ENCODE measurements at places on chromosomes 2 and 18.

DNA sequence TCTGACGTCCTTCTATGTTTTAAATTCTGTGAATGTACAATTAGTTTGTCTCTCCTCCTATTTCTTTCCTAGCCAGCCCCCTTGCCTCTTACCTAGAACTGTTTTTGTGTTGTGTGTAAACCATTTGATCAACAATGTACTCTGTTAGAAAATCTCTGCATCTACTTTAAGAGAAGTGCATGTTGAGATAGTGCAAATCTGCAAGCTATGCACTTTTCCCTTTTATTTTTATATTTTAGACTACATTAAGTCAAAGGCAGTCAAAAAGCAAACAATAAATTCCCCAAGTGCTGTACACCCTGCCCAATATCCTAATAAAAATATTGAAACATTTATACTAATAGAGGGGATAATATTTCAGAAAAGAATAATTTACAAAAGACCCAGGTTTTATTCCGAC is 13.7 kb downstream of the LYPD6 start:
- H3K27me3 ChIP-seq, result no peaks in the 10 kb centered on the region
- H3K4me3 ChIP-seq, result no peak overlapping the region
- no peaks in the 10 kb centered on the region for H3K4me1 ChIP-seq
- no peak overlapping the region for H3K27ac ChIP-seq
- H3K36me3 ChIP-seq, result no peaks in the 10 kb centered on the region
- DNase-seq, result no peak

- no peak for DNase-seq
- no peaks in the 10 kb centered on the region for H3K36me3 ChIP-seq
- H3K4me1 ChIP-seq, result no peaks in the 10 kb centered on the region
- no peak overlapping the region for H3K4me3 ChIP-seq
Measured at GRCh38 chr18:13362607-13363006, 144.0 kb downstream of the LDLRAD4 start.

DNA sequence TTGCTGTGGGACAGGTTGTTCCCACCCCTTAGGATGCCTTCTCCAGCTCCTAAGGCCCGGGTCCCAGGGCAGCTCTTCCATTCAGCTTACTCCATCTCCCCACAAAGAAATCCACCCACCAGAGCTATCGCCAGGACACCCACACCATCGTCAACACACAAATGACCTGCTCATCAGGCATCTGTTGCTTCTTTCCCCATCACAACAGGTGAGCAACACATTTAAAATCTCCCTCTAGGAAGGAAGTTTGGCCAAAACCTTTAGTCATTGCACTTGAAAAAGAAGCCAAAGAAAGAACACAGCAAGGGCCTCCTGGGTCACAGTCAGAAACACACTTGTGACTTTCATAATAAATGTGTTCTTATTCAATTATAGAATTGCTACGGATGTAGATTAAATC is 289.0 kb downstream of the PIEZO2 start:
- no peak overlapping the region for H3K4me3 ChIP-seq
- H3K27ac ChIP-seq, result no peak overlapping the region
- no peaks in the 10 kb centered on the region for H3K27me3 ChIP-seq
- no peak for DNase-seq

DNA sequence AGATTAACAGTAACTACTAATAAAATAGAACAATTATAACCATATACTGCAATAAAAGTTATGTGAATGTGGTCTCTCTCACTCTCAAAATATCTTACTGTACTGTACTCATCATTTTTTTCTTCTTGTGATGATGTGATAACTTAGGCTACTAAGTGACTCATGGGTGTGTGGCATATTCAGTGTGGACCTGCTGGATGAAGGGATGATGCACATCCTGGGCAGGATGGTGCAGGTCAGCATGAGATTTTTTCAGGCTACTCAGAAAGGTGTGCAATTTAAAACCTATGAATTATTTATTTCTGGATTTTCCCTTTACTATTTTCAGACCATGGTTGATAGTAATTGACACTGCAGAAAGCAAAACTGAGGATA is 90.7 kb downstream of the NCKAP5 start:
- H3K36me3 ChIP-seq, result no peaks in the 10 kb centered on the region
- H3K27ac ChIP-seq, result no peak overlapping the region
- DNase-seq, result peak; percentile 42
- H3K27me3 ChIP-seq, result no peaks in the 10 kb centered on the region
- no peak overlapping the region for H3K4me3 ChIP-seq

DNA sequence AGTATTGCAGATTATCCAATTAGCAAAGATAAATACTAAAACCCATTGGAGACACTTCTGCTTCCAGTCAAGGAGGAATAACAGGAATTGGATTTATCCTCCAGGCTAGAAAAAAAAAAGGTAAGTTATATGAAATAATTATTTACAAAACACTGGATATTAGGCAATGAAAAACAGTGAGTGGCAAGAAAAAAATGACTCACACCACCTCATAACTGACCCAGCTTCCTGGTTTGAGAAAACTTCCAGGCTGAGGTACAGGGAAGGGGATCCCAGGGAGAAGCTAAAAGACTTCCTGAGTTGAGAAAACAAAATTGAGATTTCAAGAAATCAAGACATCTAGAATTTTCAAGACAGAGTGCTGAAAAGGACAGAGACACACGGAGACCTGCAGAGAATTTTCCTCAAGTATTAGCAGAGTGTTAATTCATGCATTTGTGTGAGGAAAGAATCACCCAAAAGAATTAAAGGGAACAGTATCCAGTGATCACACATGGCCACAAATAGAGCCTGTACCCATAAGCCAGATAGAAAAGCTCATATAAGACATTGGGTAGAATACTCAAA is 17.4 kb downstream of the SRD5A2 start:
- no peaks in the 10 kb centered on the region for H3K4me1 ChIP-seq
- DNase-seq, result no peak
- H3K27ac ChIP-seq, result no peak overlapping the region
- no peak overlapping the region for H3K4me3 ChIP-seq
- H3K36me3 ChIP-seq, result no peaks in the 10 kb centered on the region
- H3K27me3 ChIP-seq, result no peaks in the 10 kb centered on the region

- H3K4me3 ChIP-seq, result peak overlapping the region; percentile 79
- H3K27me3 ChIP-seq, result no peaks in the 10 kb centered on the region
- H3K36me3 ChIP-seq, result no peaks in the 10 kb centered on the region
- DNase-seq, result peak; percentile 3
- no peak overlapping the region for H3K27ac ChIP-seq
- peaks cover 8% of the 10 kb centered on the region for H3K4me1 ChIP-seq
Measured at GRCh38 chr2:197514754-197515153, 1.1 kb upstream of the MOB4 start.
